Activated T-helper 1 cell treated with anti-CD3 and anti-CD28 coated beads, Interleukin-2, amount 50 U/mL, for 16 hours (primary cell): ENCODE measurements at places on chromosomes 7 and 10.

GRCh38 chr10:49161411-49161997 lies 26.7 kb downstream of the TMEM273 start:
- DNase-seq: no peak

- no peak for DNase-seq
Measured at GRCh38 chr10:77899690-77900089, 26.9 kb downstream of the DLG5 start.

DNA sequence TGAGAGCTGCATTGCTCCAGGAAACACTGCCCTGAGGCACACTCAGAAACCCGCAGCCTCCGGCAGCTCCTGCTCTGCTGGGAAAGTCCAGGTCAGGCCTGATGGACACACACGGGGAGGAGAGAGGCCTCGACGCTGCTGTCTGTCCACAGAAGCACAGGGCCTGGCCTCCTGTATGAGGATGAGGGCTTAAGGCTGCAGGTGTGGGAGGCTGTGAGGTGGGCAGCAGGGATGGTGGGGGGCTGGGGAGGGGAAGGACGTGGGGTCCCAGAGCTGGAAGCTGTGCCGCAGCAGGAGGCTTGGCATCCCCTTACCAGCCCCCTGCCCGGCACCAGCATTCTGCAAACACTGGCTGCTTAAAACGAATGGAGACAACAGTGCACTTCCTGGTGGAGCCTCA lies 186.2 kb downstream of the DNAJB6 start:
- DNase-seq: no peak

DNA sequence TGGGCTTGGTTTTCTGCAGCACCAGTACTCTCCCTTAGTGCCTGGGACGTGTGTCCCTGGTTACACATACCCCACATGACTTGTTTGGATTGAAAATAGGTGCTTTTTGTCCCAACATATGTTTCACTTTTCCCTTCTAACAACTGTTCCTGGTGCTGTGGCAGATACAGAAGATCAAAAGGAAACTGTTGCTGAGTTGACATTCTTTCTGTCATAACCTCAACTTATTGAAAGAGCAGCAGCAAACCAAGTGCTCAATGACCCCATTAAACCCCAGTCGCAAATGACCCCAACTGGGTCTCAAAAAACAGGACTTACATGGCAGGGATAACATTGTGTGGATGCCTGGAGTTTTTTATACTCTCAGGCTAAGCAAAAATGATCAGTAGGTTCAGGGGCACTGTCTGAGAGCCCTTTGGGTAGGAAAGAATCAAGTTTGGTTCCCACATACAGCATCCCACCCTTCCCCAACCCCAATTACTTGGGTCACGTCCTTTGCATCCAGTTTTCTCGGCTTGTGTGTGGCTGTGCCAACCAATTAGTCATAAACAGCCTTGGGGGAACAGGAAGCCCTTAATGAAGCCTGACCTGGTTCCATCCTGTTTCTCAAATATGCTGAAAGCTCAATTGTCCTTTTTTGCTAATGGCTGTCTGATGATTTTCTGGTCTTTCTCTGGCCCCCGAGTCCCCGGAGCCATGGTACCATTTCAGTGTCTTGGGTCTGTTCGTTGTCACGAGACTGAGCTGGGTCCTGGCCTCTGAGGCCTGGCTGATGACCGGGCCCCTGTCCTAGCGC lies 4.9 kb downstream of the HKDC1 start:
- no peak for DNase-seq

- DNase-seq: no peak
Measured at GRCh38 chr7:73345951-73346350, 18.0 kb downstream of the FKBP6 start.

DNA sequence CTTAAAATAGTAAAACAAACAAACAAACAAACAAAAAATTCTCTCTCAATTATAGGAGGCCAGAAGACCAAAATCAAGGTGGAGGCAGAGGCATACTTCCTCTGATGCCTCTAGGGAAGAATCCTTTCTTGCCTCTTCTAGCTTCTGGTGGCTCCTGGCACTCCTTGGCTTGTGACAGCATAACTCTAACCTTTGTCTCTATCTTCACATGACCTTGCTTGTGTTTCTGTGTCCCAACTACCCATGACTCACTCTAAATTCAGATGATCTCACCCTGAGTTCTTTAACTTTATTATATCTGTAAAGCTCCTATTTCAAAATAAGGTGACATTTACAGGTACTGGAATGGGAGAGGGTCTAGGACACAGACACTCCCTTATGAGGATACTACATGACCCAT lies 88.3 kb upstream of the ANTXRL start:
- DNase-seq: no peak

DNA sequence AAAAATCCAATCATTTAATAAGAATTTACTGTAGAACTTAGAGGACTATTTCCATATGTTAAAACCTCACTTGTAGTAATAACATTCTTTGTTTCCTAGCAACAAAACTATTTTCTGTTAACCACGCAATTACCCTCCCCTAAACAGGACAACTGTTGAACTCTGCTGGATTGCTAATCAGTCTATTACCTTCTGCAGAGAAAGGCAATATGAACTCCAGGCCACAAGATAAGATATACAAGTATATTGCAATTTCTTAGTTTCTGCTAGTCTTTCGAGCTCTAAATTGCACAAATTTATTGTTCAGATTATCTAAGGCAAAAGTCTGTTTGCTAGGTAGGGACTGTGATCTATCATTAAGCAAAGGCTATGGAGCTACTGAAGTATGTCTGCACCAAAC lies 920.1 kb upstream of the LRRN3 start:
- no peak for DNase-seq

- no peak for DNase-seq
Measured at GRCh38 chr7:155188821-155189581, 108.7 kb upstream of the INSIG1 start.

- DNase-seq: no peak
Measured at GRCh38 chr7:1915956-1916600, 246.0 kb downstream of the ELFN1 start.

DNA sequence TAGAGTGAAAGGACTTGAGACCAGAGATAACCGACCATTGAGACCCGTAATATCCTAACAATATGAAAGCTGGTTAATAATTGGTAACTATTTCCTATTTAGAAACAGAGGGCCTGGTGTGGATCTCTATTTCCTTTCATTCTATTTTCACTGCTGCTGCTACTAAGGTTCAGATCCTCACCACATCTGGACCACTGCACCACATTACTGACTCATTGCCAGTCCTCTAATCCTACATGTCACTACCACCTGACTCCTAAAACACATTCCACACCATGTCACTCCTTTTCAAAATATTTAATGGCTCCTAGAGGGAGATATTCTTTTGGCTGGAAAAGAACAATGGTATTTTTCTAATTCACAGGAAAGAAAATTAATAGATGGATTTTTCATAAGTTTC lies 6.4 kb downstream of the USP54 start:
- DNase-seq: no peak

- no peak for DNase-seq
Measured at GRCh38 chr7:53672681-53673080, 637.2 kb downstream of the POM121L12 start.

DNA sequence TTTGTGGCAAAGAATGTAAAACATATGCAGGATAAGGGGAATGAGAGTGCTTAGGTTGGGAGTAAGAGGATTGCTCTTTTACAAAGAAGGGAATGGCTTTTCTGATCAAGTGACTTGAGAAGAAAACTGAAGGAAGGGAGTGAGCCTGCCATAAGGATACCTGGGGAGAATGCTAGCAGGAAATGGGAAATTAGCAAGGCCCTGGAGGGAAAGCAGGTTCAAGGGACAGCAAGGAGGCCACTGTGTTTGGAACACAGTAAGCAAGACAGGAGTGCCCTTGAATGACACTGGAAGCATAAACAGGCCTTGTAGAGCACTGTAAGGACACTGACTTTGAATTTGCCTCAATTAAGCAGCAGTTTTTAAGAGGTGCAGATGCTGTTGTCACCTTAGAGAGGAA lies 1069.9 kb downstream of the DNAJB9 start:
- DNase-seq: no peak

GRCh38 chr7:120731271-120731670 lies 126.7 kb downstream of the TSPAN12 start:
- no peak for DNase-seq

DNA sequence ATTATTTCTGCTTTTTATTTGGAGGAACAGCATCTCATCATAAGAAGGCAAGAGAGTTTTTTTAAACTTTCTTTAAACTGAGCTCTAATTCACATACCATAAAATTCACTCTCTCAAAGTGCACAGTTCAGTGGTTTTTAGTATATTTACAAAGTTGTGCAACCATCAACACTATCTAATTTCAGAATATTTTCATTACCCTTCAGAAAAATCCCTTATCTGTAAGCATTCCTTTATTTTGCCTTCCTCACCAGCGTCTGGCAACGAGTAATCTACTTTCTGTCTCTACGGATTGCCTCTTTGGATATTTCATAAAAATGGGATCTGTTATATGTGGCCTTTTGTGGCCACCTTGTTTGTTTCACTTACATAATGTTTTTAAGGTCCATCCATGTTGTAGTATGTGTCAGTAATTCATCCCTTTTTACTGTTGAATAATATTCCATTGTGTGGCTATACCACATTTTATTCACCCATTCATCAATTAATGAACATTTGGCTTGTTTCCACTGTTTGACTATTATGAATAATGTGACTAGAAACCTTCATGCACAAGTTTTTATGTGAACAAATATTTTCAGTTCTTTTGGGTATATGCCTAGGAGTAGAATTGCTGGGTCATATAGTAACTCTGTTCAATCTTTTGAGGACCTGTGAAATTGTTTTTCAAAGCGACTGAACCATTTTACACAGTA lies 181.5 kb downstream of the TRIL start:
- DNase-seq: no peak

DNA sequence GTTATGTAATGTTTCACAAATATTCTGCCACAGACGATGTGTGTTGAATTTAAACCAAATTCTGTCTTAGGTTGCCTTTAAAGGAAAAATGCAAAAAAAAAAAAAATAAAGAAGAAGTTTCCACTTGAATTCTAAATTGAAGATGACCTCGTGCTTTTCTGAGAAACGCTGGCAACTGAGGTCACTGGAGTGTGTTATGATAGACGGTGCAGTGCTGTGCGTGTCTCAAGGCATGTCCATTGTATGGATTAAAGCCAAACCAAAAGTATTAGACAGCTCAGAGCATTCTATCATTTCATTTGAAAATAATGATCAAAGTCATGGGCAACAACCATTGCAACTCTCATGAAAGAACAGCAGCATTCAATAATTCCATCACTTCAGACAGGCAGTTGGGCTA lies 483.9 kb downstream of the GRM8 start:
- no peak for DNase-seq

DNA sequence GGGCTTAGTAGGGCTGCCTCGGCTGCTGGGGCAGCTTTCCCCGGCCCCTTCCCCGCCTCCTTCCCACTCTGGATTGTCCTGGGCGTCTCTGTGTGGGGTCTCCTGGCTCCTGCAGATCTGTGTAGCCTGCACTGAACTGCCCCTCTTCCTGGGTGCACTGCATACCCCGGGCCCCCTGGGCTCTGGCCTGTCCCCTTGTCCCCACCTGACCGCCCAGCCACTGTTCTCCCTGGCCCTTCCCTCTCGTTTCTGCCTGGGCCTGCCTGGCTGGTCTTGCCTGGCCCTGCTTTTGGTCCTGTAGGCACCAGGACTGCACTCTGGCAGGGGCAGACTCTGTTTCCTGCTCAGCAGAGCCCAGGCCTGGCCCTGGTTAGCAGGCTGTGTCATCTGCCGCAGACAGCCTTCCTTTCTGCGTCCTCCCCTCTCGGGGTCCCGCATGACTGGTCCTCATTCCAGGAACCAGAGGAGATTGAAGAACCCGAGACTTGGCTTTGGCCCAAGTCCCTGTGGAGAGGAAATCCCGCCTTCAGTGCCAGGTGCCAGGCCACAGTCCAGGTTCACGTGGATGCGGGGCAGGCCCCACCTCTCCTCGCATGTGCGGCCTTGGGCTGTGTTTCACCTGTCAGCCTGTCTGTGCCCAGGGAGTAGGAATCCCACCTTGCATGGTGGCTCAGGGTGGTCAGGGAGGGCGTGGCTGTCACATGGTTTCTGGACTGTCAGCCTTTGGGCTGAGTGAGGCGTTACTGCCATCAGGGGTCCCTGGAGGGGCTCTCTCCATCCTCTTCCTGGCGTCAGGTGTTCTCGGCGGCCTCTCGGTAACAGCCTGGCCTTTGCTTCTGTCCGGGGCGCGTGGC lies 9.2 kb downstream of the INPP5A start:
- no peak for DNase-seq

DNA sequence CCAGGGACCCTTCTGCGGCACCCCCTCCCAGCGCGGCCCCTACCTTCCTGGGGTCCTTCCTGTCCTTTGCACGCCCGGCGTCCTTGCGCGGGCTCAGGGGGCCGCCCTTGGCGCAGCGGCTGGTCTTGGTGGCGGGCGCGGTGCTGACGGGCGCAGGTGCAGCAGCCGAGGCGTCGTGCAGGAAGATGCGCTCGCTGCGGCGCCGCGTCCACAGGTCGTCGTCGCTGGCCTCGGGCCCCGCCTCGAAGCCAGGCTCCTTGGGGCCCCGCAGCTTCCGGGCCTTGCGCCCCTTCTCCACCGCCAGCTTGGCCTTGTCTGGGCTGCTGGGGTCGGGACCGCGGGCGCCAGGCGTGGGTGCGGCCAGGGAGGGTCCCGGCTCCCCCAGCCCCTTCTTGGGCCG lies 49.8 kb downstream of the SLC29A4 start:
- no peak for DNase-seq

- DNase-seq: no peak
Measured at GRCh38 chr10:122019414-122019975, 30.5 kb downstream of the TACC2 start.

GRCh38 chr7:84469034-84469433 lies 274.4 kb upstream of the SEMA3A start:
- no peak for DNase-seq

DNA sequence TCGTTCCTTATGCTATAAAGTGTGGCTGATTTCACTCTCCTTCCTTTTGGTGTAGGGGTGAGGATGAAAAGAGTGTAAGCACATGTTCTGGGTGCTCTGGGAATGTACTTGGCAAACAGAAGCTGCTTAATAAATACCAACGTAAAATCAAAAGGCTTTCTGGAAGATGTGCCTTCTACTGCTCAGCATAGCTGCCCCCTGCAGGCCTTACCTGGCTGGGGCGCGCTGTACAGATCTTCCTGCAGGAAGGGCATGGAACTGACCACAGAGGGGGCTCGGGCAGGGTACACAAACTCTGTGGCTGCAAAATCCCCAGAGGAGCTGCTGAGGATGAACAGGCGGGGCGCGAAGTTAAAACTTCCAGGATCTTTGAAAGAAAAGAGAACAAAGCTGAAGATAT lies 169.4 kb downstream of the SVIL start:
- DNase-seq: no peak

DNA sequence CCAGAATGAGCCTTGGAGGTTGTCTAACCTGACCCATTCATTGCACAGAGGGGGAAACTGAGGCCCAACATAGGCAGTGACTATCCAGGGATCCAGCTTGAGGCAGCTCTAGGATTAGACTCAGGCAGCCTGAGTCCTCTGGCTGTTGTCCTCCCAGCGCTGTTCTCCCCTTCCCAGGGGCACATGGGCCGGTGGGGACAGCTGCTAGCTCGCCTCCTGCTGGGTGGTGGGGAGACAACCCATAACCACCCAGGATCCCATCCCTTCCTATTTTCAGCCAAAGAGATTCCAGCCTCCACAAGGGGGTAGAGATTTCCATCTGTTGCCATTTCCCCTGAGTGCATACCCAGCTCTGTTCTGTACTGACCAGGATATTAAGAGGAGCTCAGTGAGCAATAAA lies 145.1 kb upstream of the GPR26 start:
- DNase-seq: no peak
